ENCODE measurements at places on chromosomes 7 and 10.

GRCh38 chr7:40717242-40717641 lies 582.4 kb downstream of the SUGCT start:
- peak; percentile 21 for DNase-seq

GRCh38 chr7:41063116-41063515 lies 639.8 kb downstream of the INHBA start:
- DNase-seq, result no peak

- no peak for DNase-seq
Observed at GRCh38 chr7:138943061-138943460, 38.1 kb downstream of the KIAA1549 start.

GRCh38 chr10:30842894-30843293 lies 188.8 kb downstream of the ZNF438 start:
- no peak for DNase-seq

- peak; percentile 69 for DNase-seq
Observed at GRCh38 chr7:49911909-49912308, 138.5 kb downstream of the VWC2 start.

GRCh38 chr7:17054206-17054605 lies 172.4 kb upstream of the AGR3 start:
- no peak for DNase-seq

DNA sequence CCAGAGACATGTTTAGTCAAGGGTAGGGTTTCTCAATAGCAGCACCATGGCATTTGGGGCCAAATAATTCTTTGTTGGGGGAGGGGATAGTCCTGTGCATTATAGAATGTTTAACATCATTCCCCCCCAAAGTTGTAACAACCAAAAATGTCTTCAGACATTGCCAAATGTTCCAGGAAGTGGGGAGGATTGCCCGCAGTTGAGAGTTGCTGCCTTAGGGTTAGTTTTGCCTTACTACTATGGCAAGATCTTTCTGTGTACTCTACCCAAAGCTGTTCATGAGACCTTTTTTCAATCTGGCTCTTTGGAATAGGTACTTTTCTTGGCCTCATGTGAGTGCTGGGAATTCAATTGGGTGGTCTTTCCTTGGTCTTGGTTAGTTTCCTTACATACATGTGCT lies 34.1 kb downstream of the SAMD8 start:
- DNase-seq, result no peak

DNA sequence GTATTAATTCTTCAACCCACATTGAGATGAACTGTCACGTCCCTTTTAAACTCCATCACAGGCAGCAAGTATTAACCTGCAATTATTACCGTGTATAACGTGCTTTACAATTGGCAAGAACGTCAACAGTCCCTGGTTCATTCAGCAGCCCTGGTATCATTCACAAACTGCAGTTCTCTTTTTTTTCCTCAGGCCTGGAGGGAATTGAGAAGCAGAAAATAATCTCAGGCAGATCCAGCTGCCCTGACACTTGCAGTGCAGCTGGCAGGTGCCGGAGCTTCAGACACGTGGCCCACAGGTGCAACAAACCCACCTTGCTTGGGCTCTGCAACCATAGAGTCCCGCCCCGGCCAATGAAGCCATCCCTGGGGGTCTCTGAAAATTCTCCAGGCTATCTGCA lies 137.3 kb downstream of the PLXNA4 start:
- DNase-seq, result no peak

- no peak for DNase-seq
Observed at GRCh38 chr7:71470830-71471229, 338.9 kb downstream of the GALNT17 start.

DNA sequence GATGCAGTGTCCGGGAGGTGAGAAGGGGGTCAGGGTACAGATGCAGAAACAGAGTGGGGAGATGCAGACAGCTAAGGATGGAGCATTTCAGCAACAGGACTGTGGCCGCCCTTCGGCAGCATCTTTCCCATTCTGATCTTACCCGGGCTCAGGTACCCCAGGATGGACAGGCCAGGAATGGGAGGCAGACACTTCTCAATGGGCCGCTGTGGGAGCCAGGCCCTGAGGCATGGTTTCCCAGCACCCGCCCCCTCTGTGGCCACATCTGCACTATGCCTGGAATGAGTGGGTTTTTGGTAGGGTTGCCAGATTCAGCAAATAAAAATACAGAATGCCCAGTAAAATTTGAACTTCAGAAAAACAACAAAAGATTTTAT lies 105.2 kb upstream of the CTBP2 start:
- DNase-seq, result no peak

DNA sequence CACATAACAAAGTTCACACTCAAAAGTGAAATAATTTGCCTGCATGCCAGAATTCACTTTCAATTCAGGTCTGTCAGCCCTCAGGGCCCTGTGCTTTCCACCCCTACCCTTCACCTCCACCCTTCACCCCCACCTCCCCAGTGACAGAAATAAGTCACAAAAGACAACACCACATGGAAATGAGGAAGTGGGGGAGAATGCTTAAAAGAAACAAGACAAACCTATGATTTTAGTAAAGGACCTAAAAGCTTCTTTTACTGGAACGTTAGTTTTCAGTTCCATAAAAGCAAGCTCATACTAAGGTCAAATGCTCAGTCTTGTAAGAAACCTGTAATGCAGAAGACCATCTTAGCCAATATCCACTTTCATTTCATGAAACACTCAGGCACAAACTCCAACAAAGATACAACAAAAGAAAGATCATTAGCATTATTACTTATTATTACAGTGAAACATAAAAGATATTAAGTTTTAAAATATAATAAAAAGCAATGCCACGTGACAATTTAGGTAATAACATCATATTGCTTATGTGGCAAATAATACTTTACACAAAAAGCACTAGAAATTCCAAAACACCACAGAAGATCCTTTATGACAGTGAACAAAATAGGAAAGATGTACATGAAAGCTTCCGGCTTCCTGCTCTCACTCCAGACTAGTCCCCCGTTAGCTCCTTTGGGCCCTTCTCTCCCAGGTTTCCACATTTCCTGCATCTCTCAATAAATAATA lies 112.1 kb downstream of the LMBR1 start:
- no peak for DNase-seq

DNA sequence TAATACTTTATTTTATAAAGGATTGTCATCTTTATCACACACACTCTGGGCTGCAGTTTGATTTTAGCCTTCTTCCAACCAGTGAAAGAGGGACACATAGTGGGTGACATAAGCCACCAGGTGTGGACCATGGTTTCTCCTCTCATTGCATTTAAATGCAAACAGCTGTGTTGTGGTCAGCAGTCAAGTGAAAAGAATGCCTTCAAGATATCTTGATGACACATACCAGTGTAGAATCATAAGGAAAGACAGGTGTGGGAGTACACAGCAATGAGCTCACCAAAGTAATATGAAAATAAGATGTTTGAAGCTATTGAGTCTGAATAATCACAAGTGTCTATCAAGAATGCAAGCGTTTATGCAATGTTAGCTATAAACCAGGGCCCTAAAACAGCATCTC lies 580.0 kb downstream of the XPNPEP1 start:
- DNase-seq, result no peak

- no peak for DNase-seq
Observed at GRCh38 chr10:24437302-24437701, 228.4 kb downstream of the KIAA1217 start.

GRCh38 chr10:69477968-69478597 lies 26.8 kb downstream of the TSPAN15 start:
- DNase-seq, result peak; percentile 6

- no peak for DNase-seq
Observed at GRCh38 chr10:22557321-22557720, 157.1 kb downstream of the PIP4K2A start.

DNA sequence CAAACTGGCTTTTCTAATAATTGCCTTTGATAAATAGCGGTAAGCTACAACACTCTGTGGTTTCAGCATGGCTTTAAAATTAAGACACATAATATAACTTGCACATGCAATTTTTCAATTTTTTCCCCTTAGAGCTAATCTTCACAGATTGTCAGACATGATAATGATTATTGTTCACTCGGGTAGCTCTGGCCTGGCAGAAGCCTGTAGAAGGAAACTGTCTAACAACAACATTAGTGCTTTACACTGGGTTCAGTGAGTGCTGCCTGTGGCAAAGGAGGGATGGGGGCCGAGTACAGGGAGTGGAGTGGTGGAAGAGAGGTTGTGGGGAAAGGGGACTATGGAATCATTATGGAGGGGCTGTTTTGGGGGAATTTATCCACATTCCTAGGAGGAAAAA lies 67.2 kb upstream of the AUTS2 start:
- no peak for DNase-seq

GRCh38 chr10:86730227-86730626 lies 26.2 kb upstream of the BMPR1A start:
- DNase-seq, result no peak

DNA sequence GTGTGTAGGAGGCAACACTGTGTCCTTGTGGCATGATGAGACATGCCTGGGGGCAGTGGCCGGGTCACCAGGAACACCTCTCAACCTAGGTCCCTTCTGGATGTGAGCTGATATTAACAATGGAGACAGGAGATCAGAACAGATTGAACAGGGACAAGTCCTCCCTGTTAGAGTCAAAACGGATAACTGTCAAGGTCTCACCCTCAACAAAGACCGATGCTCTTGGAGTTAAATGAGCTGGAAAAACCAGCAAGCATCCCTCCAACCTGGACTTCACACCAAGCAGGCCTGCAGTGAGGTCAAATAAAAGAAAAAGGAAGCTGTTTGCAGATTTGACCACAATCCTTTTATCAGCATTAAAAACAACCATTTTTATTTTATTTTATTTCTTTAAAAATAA lies 49.0 kb downstream of the SLIT1 start:
- no peak for DNase-seq

DNA sequence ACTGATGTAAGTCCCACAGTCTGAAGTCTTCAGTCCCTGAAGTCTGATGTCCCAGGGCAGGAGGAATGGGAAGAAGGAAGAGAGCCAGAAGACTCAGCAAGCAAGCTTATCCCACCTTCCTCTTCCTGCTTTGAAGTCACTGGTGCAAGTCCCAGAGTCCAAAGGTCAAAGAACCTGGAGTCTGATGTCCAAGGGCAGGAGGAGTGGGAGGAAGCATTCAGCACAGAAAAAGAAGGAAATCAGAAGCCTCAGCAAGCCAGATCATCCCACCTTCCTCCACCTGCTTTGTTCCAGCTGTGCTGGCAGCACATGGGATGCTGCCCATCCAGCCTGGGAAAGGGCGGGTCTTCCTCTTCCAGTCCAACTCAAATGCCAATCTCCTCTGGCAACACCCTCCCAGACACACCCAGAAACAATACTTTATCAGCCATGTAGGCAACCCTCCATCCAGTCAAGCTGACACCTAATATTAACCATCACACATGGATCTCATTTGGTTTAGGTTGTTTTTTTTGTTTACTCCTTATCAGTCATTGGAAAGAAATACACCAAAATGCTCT lies 50.9 kb downstream of the ADAM12 start:
- no peak for DNase-seq

- no peak for DNase-seq
Observed at GRCh38 chr7:147858421-147858820, 732.1 kb upstream of the C7orf33 start.

GRCh38 chr7:100122568-100122967 lies 3.1 kb downstream of the CNPY4 start:
- DNase-seq, result no peak

DNA sequence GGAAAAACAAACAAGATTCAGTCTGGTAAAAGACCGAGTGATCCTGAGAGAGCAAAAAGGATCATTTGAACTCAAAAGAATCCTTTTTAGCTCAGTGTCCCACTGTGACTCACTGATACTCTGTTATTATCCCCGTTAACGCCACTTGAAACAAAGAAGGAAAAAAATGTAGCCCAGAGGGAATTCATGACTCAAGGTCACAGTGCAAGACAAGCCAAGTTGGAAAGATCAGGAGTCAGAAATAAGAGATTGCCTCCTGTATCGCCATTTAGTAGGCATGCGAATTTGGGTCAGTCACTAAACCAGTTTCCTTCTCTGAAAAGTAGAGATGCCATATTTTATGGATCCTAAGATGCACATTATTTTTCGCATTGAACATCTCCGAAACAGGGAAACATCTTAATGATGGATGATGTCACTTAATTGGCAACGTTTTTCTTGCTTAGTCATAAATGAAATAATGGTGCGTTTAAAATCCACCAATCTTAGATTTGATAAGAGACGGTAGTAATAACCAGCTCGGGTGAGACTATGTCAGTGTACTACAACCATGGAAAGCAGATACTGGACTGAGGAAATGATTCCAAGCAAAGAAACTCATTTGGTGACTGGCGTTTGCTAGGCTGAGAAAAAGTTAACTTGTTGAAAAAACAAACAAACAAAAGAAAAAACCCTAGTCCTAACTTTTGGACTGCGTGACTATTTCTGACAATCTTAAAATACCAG lies 502.0 kb upstream of the CELF2 start:
- no peak for DNase-seq

GRCh38 chr7:100585511-100586265 lies at the start of gene LRCH4:
TSS of gene LRCH4 (minus strand) at chr7:100586129. CDS start at chr7:100586100, 29 bp downstream.
- DNase-seq, result peak; percentile 36

DNA sequence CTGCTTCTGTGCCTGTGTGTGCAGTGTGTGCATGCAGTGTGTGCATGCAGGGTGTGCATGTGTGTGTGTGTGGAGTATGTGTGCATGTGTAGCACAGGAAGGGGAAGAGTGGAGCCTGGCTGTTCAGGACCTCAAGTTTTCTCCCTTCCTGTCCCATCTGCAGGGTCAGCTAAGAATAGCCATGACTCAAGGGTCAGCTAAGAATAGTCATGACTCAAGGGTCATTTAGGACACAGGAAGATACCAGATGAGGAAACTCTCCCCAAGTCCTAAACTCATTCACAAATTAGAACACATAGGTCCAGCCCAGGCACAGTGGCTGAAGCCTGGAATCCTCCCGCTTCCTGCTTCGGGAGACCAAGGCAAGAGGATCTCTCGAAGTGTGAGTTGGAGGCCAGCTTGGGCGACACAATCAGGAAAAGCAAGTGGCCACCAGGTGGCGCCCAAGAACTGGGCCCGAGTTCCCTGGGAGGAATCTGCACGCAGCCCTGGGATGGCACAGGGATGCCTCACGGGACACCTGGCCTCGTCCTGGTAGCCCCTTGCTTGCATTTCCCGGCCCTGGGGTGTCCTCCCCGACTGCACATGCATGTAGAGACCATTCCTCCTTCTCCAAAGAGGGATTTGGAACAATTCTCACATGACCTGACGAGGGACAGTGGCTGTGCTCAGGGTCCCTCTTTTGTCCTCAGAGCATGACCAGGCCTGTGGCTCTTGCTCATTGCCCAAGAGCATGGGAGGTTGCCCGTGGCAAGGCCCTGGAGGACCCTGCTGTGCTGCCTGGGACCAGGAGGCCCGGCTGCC lies 21.4 kb upstream of the VOPP1 start:
- peak; percentile 46 for DNase-seq

DNA sequence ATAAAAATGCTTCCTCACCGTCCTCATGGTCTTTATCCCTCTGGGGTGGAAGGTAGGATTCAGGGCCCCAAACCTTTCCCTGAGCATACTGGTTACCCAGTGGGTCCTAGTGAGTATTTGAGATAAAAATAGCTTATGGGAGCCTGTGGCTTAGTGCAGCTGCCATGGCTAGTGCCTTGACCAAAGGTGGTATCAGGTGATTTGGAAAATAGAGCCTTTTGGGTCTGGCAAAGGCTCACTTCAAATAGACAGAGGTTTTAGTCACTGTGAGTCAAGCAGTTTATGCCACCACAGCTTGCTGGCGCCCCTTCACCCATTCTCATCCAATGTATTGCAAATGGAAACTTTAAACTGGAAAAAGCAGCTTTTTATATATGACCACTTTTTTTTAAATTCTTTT lies 30.4 kb downstream of the PLAU start:
- DNase-seq, result no peak

Measured in NCI-H524 (cell line).